ENCODE measurements at places on chromosomes 2 and 18.
A peak's percentile ranks its signal among the peaks of the same experiment; 100 is the strongest.

DNA sequence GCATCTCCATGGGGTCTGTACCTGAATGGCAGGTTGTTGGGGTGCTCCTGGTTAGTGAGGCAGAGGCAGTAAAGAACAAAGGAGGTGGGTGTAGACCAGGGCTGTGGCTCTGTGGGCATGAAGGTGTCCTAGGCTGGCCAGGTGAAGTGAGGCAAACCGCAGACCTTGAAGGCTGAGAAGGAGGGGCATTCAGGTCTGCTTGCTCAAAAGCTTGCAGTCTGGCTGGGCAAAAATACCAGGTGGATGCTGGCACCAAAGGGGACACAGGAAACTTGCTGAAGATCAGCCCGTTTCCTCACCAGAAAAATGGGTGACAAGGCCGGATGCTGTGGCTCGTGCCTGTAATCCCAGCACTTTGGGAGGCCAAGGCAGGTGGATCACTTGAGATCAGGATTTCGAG, 6.7 kb upstream of the B3GNT2 start:
- DNase-seq = no peak

DNA sequence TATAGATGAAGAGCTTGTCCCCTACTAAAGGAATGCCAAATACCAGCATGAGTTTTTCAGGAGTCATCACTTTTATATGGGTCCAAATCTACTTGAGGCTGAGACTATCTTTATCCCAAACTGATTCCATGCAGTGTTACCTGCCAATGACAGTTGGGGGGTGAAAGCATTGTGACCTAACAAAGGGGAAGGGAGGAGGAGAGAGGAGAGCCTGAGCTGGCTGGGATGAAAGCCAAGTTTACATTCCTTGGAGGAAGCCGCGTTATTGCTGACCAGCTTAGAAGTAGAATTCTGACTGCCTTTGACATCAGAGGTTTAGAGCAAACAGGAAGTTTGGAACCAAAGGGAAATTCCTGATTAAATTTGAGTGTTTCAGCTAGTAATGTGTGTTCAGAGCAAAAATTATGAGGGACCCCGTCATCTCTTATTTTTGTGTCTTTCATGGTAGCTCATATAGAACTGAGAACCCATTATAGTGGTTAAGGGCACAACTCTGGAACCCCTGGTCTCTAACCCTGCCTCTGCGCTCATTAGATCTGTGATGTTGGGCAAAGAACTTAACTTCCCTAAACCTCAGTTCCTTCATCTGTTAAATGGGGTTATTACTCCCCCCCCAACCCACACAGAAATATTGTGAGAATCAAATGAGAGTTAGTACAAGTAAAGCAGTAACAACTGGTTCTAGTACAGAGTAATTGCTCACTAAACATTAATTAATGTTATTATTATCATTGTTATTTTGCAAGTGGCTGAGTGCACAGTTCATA, 199.3 kb upstream of the EPAS1 start:
- DNase-seq = no peak

DNA sequence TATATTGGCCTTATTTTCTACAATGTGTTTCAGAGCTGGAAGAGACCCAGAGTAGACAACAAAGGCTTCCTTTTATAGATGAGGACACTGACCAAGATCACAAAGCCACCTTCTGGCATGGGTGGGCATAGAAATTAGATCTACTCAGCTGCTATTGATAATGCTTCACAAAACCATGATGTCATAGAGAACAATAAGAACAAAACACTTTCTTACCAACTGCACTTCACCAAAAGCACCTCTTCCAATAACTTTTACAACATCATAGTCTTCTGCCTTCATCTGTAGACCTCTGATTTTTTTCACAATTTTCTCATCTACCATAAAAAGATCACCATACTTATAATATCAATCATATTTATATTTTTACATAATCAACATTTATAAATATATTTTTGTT, 58.1 kb downstream of the ROCK2 start:
- DNase-seq = no peak

DNA sequence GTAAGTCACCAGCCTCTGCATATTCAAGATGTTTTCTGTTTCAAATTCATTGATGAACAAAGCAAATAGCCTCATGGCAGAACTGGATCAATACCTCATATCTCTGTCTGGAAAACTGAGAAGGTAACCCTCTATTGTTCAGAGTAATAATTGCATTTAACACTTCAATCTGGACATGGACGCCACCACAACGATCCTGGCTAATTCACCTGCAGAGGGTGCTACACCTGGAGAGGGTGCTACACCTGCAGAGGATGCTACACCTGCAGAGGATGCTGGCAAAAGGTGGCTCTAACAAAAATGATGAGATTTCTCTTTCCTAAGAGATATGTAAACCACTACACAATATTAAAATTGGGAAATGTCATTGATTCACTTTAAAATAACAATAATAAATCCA, 183.1 kb upstream of the HNRNPA3 start:
- DNase-seq = no peak

DNA sequence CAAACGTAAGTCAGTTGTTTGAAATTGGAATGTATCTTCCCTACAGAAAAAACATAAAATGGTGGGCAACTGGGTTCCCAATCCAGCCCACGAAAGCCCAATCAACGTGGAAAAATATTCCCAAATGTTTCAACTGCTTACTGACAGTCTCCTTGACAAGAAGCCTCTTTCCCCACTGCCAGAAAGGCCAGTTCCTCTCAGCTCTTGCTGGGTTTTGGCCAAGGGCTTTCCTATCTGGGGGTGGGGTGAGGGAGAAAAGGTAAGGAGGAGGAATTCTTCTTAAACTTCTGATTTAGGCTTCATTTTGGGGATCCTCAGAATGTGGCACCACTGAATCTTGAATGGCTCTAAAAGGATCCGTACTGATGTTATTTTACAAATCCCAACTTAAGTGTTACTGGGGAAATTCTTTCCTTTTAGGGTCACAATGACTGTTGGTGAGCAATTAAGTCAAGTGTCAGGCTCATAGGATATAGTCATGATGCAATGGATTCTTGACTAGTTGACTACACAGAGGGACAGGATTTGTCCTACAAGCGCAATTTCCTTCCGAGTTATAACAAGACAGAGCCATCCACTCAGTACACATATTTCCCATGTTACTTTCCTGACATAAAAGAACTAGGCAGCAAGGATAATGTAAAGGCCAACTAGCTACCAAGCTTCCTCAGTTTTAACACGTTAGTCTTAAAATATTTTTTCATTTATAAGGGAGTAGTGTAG, 73.6 kb downstream of the SPRED2 start:
- no peak for DNase-seq

DNA sequence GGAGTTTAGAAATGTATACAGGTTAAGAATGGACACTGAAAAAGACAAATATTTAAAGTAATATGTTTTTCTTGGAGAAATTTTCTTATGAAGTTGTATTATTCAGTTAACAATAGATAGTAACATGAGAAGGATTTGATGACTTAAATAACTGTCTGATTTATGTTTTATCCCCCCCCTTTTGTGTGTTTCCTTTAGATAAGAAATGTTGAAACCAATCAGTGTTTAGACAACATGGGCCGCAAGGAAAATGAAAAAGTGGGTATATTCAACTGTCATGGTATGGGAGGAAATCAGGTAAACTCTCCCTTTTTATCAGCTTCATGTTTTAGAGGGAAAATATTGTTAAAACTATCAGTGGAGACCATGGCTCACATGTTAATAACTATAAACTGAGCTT, 289.7 kb upstream of the KCNJ3 start:
- no peak for DNase-seq

DNA sequence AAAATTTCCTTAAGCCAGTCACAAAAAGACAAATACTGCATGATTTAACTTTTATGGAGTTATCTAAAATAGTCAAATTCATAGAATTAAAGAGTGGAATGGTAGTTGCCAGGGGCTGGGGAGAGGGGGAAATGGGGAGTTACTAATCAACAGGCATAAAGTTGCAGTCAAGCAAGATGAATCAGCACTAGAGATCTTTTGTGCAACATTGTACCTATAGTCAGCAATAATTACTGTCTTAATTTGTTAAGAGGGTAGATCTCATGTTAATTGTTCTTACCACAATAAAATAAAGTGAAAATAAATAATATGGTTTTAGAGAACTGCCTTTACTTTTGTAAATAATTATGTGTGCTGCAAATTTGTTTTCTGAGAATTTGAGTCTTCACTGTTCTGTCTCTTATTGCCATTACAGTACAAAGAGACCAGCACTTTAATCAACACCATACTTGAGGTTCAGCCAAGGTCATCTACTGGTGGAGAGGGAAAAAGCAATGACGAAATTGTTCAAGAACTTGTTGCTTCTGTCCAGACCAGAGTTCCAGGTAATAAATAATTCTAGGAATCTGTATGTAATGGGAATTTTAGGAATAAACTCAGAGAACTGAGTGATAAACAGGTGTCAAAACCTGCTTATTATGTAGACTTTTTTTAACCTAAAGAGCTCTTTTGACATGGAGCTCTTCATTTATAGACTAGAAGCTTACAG, 75.5 kb downstream of the TRABD2A start:
- no peak for DNase-seq

DNA sequence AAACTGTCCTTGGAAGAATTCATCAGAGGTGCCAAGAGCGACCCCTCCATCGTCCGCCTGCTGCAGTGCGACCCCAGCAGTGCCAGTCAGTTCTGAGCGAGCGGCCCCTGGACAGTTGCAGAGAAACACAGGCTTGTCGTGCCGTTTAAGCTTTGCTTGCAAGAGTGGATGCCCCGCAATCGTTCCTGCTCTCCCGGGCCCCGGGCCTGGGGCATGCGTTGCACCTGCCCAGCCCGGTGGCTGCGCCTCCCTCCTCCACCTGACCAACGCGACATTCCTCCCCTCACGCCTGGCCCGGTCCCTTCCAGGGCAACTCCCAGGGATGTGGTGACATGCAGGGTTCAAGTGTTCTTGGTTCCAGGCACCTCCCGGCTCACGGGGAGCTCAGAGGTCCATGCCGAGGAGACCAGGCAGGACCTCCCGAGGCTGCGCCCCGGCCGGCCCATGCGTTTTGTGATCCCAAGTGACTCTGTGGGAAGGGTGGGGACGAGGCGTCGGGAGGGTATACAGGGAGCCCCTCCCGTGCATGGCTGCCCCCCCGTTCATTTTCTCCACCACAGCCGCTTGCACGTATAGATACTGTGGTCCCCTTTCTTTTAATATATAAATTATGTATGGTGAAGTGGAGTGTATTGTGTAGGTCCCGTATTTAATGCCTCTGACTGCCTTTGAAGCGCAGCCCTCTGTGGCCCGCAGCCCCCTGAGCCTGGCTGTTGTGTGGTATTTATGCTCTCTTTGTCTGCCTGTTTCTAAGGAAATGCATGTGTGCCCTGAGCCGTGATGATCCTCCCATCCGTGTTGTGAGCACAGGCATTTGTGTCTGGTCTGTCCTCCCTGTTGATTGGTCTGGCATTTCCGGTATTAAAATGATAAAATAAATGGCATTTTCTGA, 21.2 kb downstream of the ODC1 start:
- no peak for DNase-seq

DNA sequence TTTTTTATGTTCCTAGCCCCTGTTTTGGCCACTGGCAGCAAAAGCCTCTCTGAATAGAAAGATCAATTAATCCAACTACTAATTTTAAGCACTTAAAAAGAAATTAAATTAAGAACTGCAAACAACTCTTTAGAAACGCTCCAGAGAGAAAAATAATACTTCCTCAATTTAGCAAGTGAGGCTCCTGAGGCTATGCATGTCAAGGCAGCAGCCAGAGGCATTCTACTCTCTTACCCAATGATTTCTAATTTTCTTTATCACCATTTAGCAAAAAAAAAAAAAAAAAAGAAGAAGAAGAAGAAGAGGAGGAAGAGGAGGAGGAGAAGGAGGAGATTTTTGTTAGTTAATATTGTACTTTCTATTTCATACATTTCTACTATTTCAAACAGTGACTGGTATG, 68.5 kb downstream of the TMEM237 start:
- DNase-seq = no peak

DNA sequence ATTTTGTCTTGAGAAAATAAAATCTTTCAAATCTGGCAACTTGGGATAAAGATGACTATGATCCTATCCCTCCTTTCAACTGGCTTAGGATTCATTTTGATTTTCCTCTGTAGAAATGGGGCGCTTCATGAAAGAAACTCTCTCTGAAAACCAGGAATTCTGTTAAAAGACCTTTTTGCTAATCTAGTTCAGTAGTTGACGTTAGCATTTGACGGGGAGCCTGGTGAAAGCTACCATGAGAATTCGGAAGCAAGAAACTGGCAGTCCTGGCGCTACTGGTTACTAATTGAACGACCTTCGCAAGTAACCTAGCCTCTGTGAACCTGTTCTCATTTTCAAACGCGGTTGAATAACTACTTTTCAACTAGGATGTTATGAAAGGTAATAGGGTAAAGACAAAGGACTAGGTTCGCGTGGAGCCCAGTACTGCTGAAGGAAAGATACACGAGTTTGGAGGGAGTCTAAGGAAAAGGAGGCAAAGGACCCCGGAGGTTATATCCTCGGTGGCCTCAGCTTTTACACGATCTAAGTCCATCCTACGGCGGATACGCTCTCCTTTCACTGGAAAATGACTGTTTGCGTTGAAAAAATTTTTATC, 604 bp upstream of the STK11IP start:
- DNase-seq = no peak

DNA sequence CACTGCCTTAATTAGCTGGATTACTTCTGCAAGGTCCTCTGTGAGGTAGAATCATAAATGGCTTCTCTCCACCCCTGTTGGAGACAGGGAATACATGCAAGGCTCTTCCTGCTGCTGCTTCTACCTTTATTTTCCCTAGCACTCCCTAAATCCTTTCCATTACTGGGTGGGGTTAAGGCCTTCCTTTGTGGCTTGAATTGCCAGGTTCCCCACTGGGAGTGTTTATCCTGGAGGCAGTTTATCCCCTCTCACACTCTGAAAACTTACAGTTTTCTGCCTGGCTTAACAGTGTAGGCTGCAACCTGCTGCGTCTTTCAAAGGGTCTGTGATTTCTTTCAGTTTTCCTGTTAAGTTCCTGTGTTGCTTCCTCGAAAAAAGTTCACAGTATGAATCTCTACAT, 1062.3 kb upstream of the CRIM1 start:
- DNase-seq = no peak

DNA sequence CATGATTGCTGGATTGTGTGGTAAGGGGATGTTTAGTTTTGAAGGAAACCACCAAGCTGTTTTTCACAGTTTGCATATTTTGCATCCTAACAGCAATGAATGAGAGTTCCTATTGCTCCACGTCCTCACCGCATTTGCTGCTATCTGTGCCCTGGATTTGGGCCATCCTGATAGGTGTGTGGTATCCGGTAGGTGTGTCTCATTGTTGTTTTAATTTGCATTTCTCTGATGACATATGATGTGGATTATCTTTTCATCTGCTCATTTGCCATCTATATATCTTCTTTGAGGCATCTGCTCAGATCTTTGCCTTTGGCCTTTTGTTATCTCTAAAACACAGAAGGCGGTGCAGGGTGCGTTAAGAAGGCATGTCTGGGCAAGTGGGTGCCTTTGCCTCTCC, 73.3 kb downstream of the LONRF2 start:
- no peak for DNase-seq

GRCh38 chr2:216474925-216475670, 23.5 kb upstream of the RPL37A start:
- DNase-seq = no peak

GRCh38 chr18:48663931-48664847, 125.4 kb downstream of the CTIF start:
- peak; percentile 13 for DNase-seq
